A549 (cell line): ENCODE measurements at places on chromosomes 5 and 9.

- no peak for DNase-seq
Observed at GRCh38 chr5:67639313-67639712, 442.7 kb upstream of the CD180 start.

DNA sequence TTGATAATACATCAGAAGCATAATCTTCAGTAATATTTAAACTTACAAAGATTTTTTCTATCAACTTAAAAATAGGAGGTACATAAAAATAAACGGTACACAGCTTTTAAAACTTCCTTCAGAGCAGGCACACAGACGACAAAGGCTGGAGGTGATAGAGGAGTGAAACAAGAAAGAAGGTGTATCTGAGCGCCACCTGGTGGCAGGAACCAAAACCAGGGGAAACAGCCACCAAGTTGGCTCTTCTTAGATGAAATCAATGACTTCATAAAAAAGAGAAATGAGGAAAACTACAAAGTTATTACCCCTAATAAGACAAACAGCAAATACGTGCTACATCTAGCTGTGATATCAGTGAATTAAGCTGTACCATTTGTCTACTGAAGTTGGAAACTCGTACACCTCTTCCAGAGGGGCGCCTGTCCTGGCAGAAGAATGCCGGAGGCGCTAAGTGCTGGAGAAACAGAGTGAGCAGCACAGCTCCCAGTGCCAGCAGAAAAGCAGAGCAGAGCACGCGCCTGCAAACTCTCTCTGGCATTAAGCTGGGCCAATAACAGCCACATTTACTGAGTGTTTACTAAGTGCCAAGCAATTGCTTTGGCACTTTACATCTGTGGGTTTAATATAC is 85.9 kb downstream of the SETX start:
- DNase-seq, result peak; percentile 79

DNA sequence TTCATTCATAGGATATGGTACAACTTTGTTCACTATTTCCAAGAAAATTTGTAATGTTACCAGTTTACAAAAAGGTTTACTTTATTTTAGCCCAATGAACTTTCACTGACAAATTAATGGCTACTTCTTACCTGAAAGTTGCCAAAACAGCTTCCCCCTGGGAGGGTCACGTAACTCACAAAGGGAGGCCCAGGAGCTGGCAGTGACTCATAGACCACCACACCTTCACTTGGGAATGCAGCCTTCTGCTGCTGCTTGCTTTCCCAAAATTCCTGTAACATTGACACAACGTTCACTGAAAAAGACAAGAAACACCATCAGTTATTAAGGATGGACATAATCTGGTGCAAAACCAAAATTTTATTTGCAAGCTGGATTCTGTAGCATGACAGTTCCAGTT is 18.1 kb downstream of the LIX1 start:
- no peak for DNase-seq

DNA sequence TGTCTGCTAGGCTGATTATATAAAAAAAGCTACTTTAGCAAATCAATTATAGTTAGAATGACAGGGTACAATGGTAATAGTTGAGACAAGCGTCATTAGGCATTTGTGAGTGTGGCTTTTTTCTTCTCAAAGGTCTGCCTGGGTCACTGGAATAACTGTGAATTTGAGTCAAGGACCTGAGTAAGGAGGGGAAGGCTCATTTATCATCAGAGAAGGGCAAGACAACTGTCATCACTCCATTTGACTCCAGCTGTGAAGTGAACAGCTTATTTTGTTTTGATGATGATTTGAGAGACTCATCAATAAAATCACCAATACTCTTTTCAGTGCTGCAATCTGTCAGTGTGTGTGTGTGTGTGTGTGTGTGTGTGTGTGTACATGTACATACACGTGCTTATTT is 118.6 kb downstream of the MAT2B start:
- no peak for DNase-seq

DNA sequence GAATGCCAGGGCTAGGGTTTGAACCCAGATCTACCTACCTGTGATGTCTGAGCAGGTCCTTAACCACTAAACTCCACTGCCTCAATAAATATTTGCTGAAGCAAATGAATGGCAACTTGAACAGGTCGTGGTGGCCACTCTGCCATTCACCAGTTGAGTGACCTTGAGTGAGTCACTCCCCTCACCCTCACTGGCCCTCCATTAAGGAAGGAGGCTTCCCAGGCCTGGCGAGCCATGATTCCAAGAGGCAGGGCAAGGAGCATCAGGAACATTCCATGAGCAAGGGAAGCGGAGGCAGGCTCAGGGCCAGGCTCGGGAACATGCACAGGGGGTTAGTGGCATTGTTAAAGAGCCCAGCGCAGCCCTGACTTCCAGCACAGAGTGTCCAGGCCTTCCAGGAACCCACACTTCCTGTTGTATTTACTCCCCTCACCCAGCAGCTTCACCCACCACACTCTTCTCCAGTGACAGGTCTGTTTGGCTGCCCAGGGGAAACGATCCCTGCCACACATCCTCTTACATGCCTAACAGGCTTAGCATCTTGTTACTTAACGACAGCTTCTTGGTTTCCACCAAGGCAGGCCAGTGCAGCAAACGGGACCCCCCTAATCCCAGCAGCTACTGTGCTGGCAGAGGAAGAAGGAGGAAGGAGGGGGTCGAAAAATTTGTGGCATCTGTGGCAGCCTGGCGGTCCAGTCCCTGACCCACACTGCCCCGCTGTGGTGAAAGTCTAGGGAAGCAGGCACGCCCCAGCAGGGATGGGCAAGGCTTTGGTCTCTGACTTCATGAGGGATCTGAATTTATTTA is 43.7 kb upstream of the TTC1 start:
- DNase-seq, result peak; percentile 36
